Germinal center (tissue), 1 donor: ENCODE measurements at places on chromosomes 13 and 19.

GRCh38 chr13:35769812-35770211, 293.3 kb upstream of the MAB21L1 start:
- DNase-seq, result no peak

GRCh38 chr13:59478908-59479307, 684.8 kb downstream of the DIAPH3 start:
- no peak for DNase-seq

- no peak for DNase-seq
These were observed 10.3 kb upstream of the KLK3 start for GRCh38 chr19:50844296-50844935.

DNA sequence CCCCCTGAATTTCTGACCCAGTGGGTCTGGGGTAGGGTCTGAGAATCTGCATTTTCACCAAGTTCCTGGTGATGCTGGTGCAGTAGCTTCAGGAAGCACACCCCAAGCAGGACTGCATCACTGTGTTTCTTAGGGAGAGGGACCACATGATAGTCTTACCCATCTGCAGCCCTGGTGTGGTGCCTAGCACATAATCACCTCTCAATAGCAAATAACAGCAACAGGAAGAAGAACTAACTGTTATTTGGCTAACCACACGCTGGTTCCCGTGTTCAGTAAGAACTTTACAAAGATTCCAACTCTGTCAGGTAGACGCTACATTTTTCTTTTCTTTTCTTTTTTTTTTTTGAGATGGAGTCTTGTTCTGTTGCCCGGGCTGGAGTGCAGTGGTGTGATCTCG, 41.9 kb upstream of the SPATA13 start:
- no peak for DNase-seq

GRCh38 chr19:3668331-3669081, 31.8 kb downstream of the PIP5K1C start:
- no peak for DNase-seq

- DNase-seq, result no peak
These were observed 4.7 kb downstream of the AKAP8 start for GRCh38 chr19:15374796-15375440.

GRCh38 chr19:40718774-40719391, 2.0 kb downstream of the ITPKC start:
- DNase-seq, result no peak

GRCh38 chr19:17300992-17301619, 2.1 kb downstream of the ABHD8 start:
- no peak for DNase-seq

DNA sequence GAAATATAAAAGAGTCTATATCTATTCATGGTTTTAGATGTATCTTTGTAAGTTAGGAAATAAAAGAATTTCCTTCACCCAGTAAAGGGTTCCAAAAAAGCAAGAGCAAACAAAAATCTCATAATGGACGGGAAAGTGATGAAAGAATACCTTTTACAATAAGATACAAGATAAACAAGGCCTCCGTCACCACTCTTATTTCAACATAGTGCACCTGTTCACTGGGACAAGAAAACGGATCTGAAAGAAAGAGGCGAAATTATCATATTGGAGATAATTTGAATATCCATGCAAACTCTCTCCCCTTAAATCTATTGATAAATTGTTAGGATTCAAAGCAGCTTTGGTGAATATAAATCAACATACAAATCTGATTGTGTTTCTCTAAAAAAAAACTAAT, 877 bp upstream of the NLRP11 start:
- no peak for DNase-seq

DNA sequence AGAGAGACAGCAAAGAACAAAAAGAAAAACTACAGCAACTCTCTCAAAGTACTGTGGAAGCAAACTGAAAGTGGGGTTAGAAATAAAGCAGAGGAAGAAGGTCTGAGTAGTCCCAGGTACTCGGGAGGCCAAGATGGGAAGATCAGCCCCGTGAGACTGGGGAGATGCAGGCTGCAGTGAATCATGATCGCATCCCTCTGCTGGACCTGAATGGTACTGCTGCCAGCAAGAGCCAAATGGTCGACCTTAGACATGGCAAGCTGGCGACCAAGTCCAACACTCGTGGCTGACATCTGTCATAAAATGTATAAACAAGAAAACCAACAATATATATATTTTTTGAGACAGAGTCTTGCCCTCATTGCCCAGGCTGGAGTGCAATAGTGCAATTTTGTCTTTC, 33.7 kb upstream of the ZNF724 start:
- DNase-seq, result peak; percentile 50
